ENCODE measurements at places on chromosomes 2 and 18.
A peak's percentile ranks its signal among the peaks of the same experiment; 100 is the strongest.

- peak; percentile 68 for DNase-seq
Measured at GRCh38 chr2:96870626-96871255, 861 bp upstream of the SEMA4C start.

DNA sequence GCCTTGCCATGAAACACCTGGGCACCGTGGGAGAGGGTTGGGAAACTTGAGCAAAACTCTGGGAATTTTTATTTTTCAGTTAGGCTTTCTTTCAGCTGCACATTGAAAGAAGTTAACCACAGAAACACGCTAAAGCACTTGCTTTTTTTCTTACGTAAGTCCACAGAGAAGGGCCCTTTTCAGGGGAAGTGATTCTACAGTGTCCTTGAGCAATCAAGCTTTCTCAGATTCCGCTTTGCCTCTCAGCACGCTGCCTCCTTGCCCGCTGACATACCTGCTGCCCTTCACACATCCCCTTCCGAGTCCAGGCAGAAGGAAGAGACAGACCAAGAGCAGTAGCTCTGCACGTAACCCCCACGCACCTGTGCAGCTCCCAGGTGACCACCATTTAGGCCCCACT lies 135.5 kb upstream of the MYT1L start:
- DNase-seq: no peak

DNA sequence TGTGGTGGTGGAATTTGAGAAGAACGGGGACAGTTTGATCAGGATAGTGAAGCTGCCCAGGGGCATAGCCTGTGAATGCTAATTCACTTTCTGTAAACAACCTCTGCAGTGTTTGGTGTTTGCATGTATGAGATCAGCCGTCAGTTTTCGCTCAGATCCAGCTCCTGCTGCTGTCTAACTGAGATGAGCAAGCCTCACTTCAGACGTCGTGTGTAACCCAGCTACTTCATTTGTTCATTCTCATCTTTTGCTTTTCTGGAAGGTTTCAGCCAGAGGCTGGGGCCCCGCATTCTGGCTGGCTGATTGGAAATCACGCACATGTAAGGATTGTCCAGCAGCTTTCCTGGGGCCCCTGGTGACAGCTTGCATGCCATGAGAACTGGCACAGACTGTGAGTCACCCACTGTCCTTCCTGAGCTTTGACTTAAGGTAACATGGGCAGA lies 48.9 kb downstream of the LDLRAD4 start:
- DNase-seq: peak; percentile 58

DNA sequence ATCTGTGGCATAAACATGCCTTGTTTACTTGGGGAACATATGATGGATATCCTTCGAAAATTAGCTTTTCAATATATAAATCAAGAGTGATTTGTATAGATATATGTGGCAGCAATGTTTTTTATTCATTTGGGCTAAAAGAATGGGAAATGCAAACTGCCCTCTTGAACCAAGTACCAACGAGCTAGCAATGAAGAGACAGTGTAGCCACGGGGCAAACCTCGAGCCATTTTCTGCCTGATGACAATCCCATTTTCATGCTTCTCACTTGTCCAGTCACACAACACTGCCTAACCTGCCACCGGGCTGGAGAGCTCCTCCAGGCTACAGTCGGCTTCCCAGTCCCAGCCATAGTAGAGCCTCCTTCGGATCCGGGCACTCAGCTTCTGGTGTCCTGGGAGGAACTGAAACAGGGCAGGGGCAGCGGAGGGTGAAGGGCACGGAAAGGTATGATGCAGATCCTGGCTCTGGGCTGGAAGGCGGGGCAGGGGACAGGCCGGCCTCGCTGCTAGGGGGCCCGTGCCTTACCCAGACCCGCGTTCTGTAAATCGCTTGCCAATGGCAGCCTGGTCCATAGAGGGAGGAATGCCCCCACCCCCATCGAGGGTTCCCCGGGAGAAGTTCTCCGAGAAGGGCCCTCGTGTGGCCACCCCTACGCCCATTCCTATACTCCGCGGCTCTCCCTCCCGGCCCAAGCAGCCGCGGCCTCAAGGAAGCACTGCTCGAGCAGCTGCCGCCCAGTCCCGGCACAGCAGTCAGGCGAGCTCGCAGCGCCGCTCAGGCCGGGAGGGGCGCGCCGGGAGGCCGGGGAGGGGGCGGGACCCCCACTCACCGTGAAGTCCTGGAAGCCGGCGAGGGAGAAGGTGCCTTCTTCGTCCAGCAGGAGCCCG lies 552 bp downstream of the CNPPD1 start:
- peak; percentile 57 for DNase-seq

DNA sequence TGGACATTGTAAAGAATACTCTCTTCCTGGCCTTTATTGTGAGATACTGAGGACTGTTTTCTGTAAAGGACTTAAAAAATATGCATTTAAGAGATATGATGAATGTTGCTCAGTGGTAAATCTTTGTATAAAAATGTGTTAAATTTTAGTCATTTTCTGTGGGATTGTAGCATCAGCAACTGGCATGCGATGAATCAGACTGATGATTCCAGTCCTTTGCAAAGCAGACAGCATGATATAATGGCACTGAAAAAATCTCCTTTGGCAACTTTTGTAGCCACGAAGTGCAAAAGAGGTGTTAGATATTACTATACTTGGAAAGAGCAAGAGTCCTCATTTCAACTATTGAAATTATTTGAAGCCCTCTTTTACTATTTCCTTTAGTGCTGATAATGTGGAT lies 678.7 kb downstream of the PLCL1 start:
- no peak for DNase-seq

DNA sequence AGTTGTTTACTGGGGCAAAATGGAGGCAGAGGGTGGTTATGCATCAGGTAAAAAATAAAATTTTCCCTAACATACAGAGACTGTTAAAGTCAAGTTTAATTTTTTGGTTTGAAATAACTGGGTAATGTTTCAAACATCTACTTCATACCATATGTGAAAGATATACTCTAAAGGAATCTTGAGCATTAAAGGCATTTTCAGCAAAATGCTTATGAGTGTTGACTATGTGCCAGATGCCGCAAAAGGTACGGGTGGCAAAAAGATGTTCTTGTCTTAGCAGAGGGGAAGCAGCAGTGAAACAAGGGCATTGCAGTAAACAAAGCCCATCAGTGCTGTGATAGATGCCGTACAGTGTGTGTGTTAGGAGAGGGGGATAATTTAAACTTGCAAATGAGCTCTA lies 263.1 kb upstream of the ID2 start:
- DNase-seq: no peak

- no peak for DNase-seq
Measured at GRCh38 chr2:137838255-137839092, 125.8 kb upstream of the HNMT start.

- DNase-seq: no peak
Measured at GRCh38 chr2:15890936-15891905, 49.1 kb upstream of the MYCN start.

DNA sequence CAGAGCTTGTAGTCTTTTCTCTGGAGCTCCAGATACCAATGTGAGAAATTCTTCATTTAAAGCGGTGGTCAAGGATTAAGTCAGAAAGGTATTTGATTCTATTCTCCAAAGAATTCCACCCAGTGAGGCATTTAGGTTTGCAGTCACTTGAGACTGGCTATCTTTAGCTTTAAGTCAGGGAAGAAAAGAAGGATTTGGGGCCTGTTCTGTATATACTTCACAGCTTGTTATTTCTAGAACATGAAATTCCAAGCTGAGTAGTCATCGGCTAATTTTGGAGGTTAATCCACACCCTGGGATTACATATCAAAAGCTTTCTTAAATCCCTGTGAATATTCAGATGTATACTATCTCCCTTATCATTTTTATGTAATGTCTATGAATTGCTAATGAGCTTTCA lies 39.4 kb downstream of the MYOM1 start:
- DNase-seq: no peak

GRCh38 chr2:148944536-148944935 lies 69.5 kb downstream of the KIF5C start:
- no peak for DNase-seq

DNA sequence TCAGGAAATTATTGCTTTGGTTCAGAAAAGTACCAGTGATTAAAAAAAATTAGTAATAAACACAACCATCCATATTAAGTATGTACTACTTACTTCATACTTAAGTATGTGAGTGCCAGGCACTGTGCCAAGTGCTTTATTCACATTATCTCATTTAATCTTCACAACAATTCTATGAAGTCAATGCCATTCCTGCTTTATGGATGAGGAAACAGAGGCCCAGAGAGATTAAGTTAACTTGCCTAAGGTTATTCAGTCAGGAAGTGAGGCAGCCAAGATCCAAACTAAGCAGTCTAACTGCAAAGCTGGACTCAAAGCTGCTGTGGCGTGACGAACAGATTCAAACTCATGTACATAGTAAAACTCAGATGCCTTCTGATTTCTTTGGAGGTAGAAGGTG lies 22.3 kb downstream of the DTNB start:
- DNase-seq: no peak

DNA sequence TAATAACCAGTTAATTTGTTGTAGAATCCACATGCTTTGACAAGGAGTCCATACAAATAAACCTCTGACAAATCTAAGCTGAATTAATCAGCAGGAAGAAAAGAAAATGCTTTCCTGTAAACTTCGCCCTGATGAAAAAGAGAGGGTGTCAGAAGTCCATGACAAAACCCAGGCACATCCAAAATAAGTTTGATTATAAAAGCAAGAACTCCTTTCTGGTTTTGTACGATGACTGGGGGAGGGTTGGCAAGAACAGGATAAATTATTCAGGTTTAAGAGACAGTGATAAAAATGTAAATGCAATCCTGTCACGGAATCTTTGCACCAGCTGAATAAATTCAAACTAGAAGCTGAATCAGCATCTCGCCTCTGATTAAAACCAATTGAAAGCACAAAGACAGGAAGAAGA lies 469.2 kb upstream of the TNP1 start:
- DNase-seq: no peak

DNA sequence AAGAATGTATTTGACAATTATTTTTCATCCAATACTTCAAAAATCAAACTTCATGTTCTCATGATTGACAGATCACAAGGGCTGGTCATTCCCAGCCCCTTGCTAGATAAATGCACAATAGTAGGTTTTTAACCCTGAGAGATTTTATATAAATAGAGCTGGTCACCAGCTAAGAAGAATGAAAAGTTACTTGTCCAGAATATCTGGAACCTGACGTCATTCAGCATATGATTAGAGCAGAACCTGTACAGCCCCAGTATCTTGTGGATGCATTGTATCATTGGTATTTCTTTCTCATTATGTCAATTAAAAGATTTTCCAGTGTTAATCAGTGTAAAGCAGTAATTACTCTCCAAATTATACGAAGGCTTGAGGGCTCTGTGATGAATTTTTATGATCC lies 202.8 kb upstream of the RND3 start:
- DNase-seq: no peak

- no peak for DNase-seq
Measured at GRCh38 chr2:102483086-102483485, 10.1 kb downstream of the SLC9A4 start.

DNA sequence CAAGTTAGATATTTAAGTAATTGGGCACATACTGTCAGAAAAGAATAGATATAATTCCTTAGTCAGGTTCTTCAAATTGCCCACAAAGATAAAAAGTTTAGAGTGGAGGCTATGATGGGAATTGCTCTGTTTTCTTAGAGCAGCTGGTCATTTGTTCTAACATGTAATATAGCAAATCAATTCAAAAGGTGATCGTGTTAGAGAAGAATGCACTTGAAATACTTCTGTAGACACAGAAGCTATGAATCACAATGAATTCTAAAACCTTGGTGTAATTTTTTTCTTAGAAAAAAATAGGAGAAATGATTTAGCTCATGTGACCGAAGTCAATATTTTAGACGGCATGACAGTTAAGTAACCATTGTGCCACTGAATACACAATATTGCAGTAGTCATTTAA lies 918.1 kb upstream of the LRATD1 start:
- no peak for DNase-seq

GRCh38 chr18:13568443-13569392 lies 157.6 kb downstream of the FAM210A start:
- DNase-seq: peak; percentile 76

DNA sequence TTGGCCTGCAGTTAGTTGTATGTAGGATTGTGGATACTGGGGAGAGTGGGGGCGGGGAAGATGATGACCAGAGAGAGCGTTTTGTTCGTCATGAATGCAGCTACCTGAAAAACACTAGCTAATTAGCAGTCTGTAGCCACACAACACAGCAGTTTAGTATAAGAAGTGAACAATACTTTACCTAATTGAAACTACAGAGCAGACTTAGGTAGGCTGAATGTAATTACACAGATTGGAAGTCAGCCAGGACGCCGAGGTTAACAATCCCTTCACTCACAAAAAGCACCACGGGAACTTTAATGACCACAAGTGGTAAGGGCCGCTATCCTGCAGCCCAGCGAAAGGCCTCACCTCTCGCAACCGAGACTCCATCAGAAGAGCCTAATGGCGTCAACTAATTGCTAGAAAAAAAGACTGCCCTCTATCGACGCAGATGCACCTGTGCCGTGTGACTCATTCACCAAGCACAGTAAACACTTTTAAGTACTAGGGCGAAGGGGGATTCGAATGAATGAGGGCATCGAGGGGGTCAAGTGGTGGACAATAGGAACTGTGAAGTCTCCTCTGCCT lies 591.0 kb downstream of the ARHGAP15 start:
- no peak for DNase-seq

DNA sequence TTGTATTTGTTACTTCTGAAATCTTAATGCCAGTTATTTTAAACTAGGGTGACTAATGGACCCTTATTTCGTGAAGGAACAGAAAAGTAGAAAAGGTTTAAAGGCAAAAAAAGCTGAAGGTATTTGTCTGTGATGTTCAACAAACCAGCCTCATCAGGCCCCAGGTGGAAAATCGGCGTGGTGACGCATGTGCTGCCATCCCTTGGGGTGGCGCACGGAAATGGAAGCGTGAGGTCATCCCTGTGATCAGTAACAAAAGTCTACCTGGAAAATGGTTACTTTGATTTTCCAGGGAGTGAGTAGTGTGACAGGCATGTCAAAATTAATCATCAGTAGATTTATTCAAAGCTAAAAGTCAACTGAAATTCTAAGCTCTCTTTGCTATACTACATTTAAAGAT lies 313.2 kb downstream of the GBX2 start:
- no peak for DNase-seq

DNA sequence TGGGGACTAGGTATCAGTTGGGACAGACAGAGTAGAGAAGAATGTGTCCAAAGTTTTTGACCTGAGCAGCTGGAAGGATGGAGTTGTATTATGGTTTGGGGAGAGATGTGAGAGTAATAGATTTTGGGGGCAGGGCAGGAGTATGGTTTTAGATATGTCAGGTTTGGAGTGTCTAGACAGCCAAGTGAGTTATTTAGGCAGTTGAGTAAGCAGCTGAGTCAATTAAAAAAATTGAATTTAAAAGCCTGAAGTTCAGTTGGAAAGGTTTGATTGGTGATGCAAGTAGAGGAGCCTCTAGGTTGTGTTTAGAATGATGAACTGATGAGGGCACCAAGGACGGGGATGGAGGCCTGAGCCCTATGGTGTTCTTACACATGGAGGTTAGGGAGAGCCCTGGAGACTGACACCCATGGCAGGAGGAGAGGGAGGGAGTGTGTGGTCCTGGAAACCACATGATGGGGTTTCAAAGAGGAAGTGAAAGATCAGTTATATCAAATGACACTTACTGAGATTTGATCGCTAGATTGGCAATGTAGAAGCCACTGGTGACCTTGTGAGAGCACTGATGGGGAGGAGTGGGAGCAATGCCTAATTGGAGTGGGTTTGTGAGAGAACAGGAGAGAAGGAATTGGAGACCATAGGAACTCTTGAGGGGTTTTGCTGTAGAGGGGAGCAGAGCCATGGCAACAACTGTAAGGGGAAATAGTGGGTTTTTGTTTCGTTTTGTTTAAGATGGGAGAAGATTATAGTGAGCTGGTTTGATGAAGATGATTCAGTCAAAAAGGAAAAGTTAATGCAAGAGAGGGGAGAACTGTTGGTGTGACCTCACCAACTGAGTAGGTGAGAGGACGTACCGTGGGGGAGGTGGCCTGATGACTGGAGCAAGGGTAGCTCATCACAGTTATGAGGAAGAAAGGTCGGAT lies 10.3 kb downstream of the ITGA6 start:
- peak; percentile 81 for DNase-seq
